ENCODE measurements at places on chromosomes 12 and 14.

- DNase-seq, result no peak
These were observed 233.6 kb upstream of the E2F7 start for GRCh38 chr12:77299001-77299400.

- DNase-seq, result no peak
These were observed 40.9 kb upstream of the EAPP start for GRCh38 chr14:34580381-34580780.

DNA sequence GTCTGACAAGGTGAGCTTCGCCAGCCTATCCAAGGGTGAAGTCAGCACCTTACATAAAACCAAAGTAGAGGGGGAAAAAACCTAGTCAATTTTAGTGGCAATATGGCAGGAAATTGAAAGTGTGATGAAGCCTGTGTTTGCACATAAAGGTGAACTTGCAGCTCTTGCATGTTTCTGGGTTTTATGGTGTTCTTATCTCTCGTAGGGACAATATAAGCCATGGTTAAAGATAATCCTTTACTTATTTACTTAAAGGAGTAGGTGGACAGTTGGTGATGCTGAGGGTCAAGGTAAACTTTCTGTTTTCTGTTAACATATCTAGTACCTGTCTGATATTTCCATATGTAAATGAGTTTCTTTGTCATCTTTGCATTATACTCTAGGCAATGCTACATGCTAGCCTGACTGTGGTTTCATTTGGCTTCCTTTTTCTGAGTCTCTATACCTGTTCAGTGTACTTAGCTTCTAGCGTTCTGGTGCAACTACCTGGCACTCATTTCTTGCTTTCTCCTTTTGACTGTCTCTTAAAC, 32.8 kb downstream of the CCDC91 start:
- DNase-seq, result no peak

GRCh38 chr14:105351410-105351809, 36.9 kb downstream of the PACS2 start:
- no peak for DNase-seq

DNA sequence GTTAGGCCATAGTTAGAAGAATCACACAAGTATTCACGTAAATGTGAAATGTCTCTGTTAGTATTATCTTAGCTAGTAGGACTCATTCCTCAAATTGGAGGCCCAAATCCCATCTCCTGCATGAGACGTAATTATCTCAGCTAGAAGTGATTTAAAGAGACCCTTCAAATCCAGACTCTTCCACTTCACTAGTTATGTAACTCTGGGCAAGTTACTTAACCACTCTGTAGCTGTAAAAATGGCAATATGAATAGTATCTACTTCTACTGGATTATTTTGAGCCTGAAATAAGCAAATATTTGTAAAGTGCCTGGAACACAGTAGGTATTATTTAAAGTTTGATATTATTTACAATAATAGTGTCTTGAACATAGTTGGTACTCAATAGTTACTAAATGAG, 28.4 kb upstream of the CDKL1 start:
- DNase-seq, result no peak

DNA sequence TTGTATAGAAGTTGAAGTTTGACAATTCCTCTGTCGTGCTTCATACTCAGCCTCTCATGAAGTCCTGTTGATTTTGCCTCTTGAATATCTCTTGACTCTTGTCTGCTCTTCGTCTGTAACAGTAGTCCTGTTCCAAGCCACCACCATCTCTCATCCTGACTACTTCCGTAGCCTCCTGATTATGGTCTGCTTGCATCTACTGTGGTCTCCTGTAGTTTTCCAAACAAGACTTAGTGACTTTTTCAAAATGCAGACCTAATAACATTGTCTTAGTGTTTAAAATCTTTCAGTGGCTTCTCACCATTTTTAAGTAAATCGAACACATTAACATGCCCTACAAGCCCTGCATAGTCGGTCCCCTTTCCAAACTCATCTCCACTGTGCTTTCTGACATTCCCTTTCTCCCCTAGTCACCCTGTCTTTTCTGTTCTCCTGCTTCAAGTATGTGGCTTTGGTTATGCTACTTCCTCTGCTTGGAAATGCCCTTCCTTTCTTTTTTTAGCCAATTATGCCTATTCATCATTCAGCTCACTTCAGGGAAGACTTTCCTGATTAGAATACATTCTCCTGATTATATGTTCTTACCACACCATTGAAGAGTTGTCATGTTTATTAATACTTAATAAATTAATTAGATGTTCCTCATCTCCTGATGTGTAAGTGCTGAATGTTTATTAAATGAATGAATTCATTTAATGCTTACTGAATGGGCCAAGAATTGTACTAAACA, 2.0 kb downstream of the SCYL2 start:
- DNase-seq, result no peak
